Stomach (tissue), 19 donors: ENCODE measurements at places on chromosomes 1 and 21. TPM values are rescaled to one million over a fixed set of nuclear protein-coding genes. Genes with fewer than 3 reads are reported as not detected.

GBP5 gene
- 13.5 TPM for total RNA-seq

KRTAP13-2 gene
- not detected for total RNA-seq

GRCh38 chr1:85022700-85023099, 25.6 kb downstream of the MCOLN3 start:
- no peak overlapping the region for H3K27ac ChIP-seq
- H3K36me3 ChIP-seq: no peaks in the 10 kb centered on the region
- DNase-seq: no peak
- no peaks in the 10 kb centered on the region for H3K4me1 ChIP-seq

GRCh38 chr1:46533179-46533864, 18.1 kb downstream of the KNCN start:
- peaks cover 4% of the 10 kb centered on the region for H3K4me1 ChIP-seq
- no peaks in the 10 kb centered on the region for H3K27me3 ChIP-seq
- no peak for DNase-seq
- peak overlapping the region; percentile 52 for H3K4me3 ChIP-seq
- H3K27ac ChIP-seq: peak overlapping the region; percentile 36

DNA sequence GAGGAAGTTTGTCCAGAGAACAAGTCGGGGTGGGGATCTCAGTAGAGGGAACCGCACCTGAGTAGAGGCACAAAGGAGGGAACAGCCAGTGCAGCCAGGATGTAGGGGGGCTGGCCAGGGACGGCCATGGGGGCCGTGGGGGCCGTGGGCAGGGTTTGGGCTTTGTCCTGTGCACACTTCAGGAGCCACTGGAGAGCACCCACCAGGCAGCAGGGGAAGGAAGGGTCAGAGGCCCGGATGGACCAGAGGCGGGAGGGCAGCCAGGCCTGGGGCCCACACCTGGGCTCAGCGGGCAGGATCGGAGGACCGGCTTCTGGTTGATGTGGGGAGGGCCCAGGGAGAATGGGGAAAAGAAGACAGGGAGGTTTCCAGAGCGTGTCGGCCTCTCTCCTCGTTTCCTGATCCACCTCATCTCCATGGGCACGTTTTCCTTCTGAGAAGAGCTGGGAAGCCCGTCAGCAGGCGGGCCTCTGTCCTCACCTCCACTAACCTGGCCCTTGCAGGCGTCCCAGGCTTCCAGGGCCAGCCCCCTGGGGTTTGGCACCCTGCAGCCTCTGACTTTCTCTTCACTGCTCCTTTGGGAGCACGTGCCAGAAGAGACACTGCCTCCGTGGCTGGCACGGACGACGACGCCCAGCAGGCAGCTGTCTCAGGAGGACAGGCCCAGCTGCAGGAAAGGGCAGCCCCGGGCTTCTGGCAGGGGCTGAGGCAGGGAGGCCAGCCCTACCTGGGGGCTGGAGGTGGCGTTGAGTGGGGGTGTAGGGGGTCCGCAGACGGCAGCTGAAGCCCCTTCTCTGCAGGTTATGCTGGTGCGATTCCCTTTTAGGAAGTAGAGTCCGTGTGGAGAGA, 16.8 kb upstream of the PDXK start:
- H3K4me1 ChIP-seq: peaks cover 19% of the 10 kb centered on the region
- H3K4me3 ChIP-seq: no peak overlapping the region
- no peak overlapping the region for H3K27ac ChIP-seq
- no peaks in the 10 kb centered on the region for H3K27me3 ChIP-seq

DNA sequence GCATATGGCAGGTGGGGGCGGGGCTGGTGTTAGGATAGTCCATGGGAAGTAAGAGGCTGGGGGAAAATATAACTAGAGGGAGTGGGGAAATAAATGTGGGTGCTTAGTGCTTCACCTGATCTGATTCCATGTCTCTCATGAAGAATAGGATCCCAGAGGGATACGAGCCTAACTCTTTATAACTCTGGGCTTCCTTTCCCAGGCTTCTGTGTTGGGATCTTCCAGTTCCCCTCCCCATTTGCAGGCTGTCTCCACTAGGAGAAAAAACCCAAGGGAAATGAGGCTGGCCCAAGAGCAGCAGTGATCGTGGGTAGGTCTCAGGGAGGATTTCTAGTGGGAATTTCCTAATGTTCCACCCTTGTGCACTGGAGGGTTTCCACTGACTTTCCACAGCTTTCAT, 1.6 kb downstream of the KCNJ9 start:
- H3K27ac ChIP-seq: no peak overlapping the region
- peaks cover 9% of the 10 kb centered on the region for H3K36me3 ChIP-seq
- H3K27me3 ChIP-seq: peaks cover 42% of the 10 kb centered on the region
- no peak for DNase-seq
- no peak overlapping the region for H3K4me3 ChIP-seq
- peaks cover 13% of the 10 kb centered on the region for H3K4me1 ChIP-seq

GRCh38 chr1:4110888-4111287, 210.8 kb upstream of the C1orf174 start:
- H3K4me1 ChIP-seq: no peaks in the 10 kb centered on the region
- no peaks in the 10 kb centered on the region for H3K27me3 ChIP-seq
- H3K4me3 ChIP-seq: no peak overlapping the region
- H3K27ac ChIP-seq: no peak overlapping the region
- no peaks in the 10 kb centered on the region for H3K36me3 ChIP-seq
